ENCODE measurements at places on chromosomes 2 and 18. TPM values are rescaled to one million over a fixed set of nuclear protein-coding genes. Genes with fewer than 3 reads are reported as not detected.
A peak's percentile ranks its signal among the peaks of the same experiment; 100 is the strongest.

- no peak for ATAC-seq
These were observed 21.7 kb upstream of the SAG start for GRCh38 chr2:233285921-233286320.

DNA sequence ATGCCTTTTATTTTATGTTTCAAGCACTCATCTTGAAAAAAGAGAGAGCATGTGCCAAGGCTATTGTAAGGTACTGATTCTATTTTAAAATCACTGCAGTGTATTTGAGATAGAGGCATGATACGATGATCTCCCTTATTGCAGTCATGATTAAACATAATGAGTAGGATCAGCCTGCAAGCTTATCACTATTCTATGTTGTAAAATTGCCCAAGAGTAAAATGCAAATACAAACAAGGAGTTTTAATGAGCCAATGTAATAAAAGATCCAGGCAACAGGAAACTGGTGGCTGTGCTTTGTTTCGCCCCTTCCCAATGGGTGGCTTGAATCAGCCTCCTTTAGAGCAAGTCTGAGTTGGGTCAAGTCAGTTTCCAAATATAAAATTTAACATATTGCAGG lies 116.4 kb upstream of the RBMS1 start:
- ATAC-seq = no peak

The DOK6 gene
- 3.4 TPM for total RNA-seq

DNA sequence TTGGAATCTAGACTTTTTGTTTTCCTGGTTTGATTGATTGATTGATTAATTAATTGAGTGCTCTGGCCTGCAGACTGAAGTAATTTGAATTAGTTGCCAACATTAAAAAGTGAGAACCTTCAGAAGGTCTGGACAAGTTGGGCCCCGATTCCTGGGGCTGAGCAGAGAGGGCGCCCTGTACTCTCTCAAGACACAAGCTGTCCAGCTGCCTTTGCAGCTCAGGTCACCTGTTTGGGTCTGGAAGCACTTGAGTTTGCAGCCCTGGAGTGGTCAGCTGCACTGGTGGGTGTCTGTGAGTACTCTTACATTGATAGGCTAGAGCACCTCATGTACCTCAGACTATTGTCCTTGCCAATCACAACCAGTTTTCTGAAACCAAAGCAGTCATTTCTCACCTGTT lies 22.7 kb upstream of the CELF4 start:
- ATAC-seq = no peak

DNA sequence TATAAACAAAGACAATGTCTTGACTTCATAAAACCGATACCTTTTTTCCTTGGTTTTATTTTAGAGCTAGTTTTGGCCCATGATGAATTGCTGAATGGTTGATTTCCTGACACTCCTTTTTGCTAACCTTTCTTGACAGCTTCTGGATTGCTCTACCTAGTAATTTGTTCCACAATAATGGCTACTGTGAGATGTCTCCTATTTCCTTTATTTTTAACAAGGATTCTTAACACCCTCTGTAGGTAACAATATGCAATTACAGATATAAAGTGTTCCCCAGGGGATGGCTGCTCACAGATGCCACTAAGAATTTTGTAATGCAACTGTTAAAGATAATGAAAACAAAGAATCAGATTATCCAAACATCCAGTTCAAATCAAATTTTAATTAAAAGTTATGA lies 100.8 kb upstream of the ATP5MC3 start:
- ATAC-seq = no peak

The PLB1 gene
- 11.0 TPM for total RNA-seq

The SERPINB3 gene
- 3.7 TPM for total RNA-seq

The IL1R1 gene
- 77.5 TPM for total RNA-seq

DNA sequence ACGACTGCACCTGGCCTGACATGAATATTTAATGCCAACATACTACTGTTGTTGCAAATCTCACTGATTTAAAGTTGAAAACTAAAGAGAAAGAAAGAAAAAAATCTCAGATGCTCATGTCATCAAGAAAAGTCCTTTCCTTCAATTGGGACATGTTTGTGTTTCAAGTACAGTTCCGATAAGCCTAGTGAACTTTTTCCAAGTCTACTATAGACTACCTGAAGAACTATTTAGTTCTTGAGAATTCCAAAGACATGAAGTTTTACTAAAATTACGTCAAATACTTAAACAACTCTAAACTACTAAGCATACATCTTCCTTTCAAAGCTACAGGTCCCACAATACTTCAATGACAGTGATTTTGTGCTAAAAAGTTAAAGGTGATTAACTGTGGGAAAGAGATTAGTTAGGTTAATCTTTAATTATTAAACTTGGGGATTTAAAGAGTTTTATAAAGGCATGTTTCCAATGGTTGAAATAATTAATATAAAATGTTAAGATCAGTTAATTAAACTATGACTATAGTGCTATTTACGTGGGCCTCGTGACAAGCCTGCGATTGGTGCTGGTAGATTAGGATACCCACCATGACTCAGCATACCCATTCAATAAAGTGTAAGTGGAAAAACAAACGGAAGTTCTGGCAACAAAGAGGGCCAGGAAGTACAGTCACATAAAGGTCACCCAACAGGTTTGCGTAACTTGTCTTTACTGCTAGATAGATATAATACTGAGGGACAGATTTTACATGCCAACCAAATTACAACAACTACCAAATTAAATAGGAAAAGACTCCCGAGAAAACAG lies 55.5 kb downstream of the SEPTIN10 start:
- peak; percentile 48 for ATAC-seq

The CCDC74A gene
- total RNA-seq = 10.5 TPM

GRCh38 chr18:75140296-75140695 lies 68.6 kb downstream of the PTGR3 start:
- no peak for ATAC-seq

DNA sequence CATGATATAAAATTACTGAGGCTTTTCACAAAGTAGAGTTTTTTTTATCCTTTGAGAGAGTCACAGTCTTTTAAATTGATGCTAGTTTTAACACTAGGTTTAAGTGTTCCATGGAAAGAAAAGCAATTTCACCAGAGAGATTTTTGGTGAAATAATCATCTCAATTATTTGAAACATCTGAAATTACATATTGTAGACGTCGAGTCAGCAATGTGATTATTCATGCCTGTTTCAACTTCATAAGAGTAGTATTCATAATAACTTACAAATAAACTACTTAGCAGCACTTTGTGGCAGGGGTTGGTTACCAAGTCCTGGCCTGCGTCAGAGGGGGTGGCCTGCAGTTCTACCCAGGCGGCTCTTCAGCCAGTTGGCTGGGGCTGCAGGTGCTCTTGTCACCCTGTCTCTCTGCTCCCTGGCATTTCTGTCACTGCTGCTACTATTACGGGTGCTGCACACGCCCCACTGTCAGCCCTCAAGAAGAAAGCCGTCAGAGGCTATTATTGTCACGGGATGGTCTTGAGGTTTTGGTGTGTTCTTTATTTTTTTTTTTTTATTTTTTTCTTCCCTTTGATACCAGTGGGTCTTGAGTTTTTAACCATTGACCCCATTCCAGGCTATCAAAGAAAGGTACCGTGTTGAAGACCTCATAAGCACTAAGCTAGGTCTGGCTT lies 50.4 kb downstream of the MALT1 start:
- no peak for ATAC-seq

All from gastroesophageal sphincter (tissue), 4 donors.